Stimulated activated CD4-positive, alpha-beta T cell treated with anti-CD3 and anti-CD28 coated beads, Interleukin-2, amount 100 ng/mL, for 4 hours (primary cell): ENCODE measurements at places on chromosomes 6 and 20.

DNA sequence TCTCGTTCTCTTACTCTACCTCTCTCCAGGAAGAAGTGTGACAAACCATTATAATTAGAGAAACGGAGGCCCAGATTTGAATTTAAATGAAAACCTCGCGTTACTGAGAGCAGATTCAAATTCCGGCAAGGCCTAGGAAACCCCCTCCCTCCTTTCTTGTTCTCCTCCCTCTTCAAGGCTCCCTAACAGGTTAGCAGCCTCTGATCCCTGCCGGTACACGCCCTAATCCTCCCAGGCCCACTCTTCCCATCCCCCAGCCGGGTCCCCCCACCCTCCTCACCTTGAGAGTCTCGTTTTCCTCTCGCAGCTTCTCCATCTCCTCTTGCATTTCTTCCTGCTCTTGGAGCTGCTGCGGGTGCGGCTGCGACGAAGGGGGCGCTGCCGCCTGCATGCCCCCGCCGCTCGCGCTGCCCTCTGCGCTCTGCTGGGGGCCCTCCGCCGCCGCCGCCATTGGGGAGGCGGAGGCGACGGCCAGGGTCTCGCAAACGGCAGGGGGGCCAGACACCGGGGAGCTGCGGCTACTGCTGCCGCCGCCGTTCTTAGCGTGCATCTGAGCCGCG lies 3.8 kb downstream of the MTCL3 start:
- DNase-seq = no peak

- DNase-seq = no peak
Measured at GRCh38 chr20:5881703-5882102, 68.6 kb downstream of the TRMT6 start.

- DNase-seq = no peak
Measured at GRCh38 chr20:48105526-48105925, 320.2 kb upstream of the SULF2 start.

- DNase-seq = no peak
Measured at GRCh38 chr6:27138406-27138805, 109.1 kb upstream of the PRSS16 start.

- DNase-seq = no peak
Measured at GRCh38 chr20:18588574-18588933, 700 bp downstream of the DTD1 start.
